Stimulated activated CD8-positive, alpha-beta memory T cell treated with anti-CD3 and anti-CD28 coated beads, Interleukin-15, amount 100 ng/mL, for 48 hours (primary cell): ENCODE measurements at places on chromosomes 11 and 22.

DNA sequence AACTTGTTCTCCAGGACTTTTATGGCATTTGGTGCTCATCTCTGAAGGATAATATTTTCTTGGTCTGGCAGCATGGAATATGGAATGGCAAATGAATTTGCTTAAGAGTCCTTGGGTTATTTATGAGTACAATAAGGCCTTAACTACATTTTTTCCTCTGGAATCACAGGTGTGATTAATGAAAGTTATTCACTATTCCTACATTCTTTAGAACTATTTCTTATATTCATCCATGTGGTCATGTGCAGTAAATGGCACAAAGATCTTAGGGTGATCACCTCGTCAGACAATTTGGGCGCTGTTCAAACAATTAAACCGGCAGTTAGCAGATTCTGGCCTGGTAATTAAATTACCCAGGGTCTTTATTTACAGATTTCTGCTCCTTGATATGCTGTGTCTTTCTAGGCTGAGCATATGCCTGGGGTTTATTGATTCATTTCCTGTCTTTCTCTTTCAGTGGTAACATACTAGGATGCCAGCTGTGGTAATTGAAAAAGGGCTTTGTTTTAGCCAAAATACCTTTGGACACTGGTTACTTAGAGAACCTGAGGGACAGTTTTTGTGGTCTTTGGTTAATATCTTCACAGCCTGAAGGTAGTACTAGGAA is 31.6 kb downstream of the SIK2 start:
- no peak for DNase-seq

DNA sequence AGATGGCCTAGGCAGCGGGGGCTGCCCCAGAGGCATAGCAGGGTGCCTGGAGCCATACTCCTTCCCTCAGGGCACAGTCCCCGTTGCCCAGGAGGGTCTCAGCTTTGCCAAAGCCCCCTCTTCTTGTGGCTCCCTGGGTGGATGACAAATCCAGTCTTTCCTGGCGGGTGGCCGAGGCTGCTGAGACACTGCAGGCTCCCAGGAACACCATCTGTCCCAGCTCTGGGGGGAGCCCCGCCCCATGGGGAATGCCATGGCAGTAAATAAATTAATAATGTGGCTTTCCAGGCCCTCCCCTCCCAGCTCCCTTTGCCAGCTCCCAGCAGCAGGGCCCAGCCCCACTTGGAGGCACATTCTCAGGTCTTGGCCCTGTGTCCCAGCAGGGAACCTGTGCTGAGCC is 45.0 kb downstream of the PDE2A start:
- DNase-seq, result no peak

DNA sequence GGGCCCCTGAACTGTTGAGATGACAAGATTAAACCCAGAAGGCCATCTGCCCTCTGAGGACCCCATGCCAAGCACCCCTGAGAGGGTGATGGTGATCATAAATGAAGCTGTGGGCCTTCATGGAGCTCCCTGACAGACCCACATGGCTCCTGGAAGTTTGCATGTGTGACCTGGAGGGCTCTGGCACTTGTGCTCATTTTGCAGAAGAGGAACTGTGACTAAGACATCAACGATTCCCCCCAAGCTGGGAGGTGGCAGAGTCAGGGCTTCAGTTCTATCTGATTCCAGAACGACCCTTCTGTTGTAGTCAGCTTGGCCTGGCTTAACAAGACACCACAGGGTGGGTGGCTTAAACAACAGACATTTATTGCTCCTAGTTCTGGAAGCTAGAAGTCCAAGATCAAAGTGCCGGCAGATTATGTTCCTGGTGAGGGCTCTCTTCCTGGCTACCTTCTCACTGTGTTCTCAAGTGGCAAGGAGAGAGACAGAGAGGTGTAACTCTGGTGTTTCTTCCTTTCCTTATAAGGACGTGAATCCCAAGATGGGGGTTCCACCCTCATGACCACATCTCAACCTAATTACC is 46.4 kb upstream of the CD82 start:
- no peak for DNase-seq

DNA sequence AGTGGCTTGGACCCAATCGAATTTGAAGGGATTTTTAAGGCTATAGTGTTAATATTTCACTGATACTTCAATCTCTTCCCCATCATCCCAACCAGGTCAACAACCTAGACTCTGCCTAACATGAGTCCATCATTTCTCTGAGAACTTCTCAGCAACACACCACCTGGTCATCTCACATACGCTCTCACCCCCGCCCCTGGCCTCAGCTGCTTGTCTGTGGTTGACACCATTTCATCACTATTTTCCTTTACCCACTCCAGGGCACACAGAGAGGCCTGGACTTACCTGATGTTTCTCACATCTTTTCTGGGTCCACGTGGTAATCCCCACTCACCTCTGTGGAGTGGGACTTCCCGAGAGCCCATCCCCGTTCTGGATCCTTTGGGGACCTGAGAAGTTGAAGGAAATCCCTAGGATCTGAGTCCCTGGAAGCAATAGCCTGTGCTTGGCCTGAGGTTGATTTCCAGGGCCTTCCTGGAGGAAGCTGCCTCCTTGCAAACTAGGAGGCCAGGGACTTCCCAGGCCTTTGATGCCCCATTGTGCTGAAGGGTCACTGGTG is 3.2 kb downstream of the P2RX3 start:
- no peak for DNase-seq

GRCh38 chr11:126460417-126461095 is 105.1 kb downstream of the ST3GAL4 start:
- DNase-seq, result no peak

DNA sequence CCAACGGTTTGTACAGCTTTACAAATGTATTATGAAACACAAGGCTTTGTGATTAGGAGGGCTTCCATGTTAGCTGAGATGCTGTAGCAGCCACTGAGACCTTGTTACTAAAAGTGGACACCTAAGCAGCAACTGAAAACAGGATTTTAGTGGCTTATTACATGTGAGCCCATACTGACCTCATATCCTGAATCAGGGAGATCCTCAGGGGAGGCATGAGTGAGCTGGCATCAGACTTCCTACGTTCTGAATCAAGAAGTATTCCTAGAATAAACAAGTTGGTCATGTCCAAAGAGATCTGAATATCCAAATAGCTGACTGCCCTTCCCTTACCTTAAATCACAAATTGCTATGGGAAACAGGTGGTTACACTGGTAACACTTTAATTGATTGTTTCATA is 59.1 kb upstream of the SCUBE2 start:
- DNase-seq, result no peak

- no peak for DNase-seq
These were observed 31.1 kb downstream of the BMAL1 start for GRCh38 chr11:13308704-13309103.

GRCh38 chr11:82873919-82874333 is 26.3 kb downstream of the PRCP start:
- no peak for DNase-seq

DNA sequence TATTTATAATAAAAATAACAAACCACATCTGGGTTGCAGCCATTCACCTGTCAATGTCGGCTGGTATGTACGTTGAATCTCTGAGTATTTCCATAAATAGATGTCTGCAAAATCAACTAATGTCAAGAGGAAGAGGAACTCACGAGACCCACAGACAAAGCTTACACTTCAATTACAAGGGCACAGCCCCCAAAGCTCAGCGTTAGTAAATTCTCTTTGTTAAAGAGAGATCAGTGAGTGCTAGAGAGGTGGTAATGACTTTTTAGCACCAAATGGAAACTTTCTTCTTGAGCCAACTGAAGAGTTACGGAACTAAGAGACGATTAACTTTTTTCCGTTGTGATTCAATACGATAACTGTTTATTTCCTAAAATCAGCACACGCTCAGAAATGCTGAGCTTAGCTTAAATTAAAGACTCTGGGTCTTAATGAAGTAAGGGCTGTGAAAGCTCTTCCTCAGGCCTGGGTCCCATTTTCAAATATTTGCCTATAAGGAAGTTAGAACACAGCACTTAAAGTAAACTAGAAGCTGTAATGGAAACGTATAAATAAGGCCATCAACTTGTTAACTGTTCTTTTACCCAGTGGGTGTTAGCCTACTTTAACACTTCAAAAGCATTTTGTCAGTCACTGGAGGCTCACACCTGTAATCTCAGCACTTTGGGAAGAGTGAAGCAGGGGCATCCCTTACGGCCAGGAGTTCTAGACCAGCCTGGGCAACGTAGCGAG is 22.8 kb upstream of the TFIP11 start:
- DNase-seq, result no peak

DNA sequence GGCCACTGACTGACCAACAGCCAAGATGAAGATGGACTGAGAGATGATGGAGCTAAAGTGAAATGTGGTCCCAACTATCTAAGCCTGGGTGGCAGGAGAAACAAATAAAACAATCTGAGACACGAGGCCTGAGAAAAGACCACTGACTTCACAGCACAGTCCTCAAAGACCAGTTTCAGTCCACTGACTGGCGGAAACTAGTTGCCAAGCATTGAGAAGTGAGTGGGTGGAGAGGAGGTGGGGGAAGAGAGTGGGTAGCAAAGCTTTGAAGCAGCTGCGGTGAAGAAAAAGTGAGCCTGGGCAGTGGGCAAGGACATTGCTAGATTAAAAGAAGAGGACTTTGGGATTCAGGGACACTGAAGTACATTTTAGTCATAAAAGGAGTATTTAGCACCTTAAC is 1.9 kb downstream of the MS4A1 start:
- DNase-seq, result no peak

DNA sequence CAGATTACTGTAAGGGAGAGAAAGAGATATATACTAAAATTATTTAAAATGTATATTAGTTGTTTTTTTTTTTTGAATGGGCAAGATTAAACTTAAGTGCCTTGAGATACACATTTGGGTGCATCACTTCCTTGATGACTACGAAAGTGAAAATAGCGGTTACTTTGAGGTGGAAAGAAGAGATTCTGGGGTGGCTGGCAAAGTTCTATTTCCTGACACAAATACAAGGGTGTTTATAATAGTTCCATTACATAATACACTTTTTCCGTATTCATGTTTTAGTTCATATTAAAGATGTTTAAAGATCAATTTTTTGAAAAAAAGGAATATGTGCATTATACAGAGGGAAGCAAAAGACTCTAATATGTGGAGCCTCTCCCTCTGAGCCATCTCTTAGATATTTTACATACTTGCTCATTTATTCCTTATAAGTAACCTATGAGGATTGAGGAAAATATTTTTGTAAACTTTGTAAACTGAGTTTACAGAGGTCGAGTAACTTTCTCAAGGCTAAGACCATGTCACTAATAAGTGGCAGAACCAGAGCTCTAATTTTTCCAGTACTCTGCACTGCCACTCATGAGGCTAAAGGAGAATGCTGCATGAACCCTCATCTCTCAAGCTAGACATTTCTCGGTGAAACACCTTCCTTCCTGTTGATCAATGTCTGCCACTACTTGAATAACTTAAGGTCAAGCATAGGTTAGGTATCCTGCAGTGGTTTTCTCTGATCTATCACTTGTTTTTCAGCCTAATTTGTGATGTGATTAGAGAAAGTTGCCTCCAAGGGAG is 58.6 kb downstream of the DDIAS start:
- no peak for DNase-seq

DNA sequence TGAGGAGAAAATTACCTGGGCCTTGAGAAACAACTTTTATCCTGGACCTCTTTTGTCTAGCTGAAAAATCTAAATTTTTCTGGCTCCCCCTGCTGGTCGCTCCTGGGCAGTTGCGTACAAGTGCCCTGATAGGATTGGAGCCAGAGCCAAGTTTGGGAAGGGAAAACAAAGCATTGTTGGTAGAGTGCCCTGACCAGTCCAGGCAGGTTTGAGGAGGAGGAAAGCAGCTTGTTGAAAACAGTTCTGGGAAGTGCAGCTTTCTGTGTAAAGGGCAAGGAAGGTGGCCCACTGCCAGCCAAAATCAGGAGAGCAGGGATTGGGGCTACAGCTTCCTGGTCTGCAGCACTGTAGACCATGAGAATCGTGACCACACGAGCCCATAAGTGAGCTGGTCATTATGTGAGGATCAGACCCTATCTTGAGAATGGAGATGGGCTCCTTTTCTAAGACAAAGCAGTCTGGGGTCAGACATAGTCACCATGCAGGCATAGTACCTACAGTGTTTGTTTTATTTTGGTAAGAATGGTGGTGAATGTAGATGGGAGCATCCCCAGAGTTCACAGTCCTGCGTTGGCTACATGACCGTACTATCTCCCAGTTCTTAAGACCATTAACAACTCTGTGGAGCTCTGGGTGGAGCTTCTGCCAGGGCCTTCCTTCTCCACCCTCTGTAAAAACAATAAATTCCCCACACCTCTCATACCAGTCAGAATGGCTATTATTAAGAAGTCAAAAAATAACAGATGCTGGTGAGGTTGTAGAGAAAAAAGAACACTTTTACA is 21.3 kb upstream of the PIK3IP1 start:
- DNase-seq, result peak; percentile 24

- DNase-seq, result no peak
These were observed 256.8 kb downstream of the INSC start for GRCh38 chr11:15371533-15371932.

- DNase-seq, result no peak
These were observed 11.9 kb downstream of the MGAT3 start for GRCh38 chr22:39468487-39469325.
